ENCODE measurements at places on chromosomes 7 and 10. TPM values are rescaled to one million over a fixed set of nuclear protein-coding genes. Genes with fewer than 3 reads are reported as not detected.

Gene OR2A5
- not detected for polyA plus RNA-seq

Gene ZWINT
- 4.2 TPM for polyA plus RNA-seq

Gene OIT3
- 0.08 TPM for polyA plus RNA-seq

Gene AKR1E2
- polyA plus RNA-seq: 2.1 TPM

Gene PPP1R17
- polyA plus RNA-seq: not detected

Gene FAM25A
- 0.45 TPM for polyA plus RNA-seq

Gene NEUROG3
- polyA plus RNA-seq: 0.05 TPM

Gene EMX2
- not detected for polyA plus RNA-seq

Gene GPNMB
- polyA plus RNA-seq: 47.7 TPM

Gene PRSS37
- polyA plus RNA-seq: not detected

Gene RPP30
- polyA plus RNA-seq: 41.8 TPM
